ENCODE measurements at places on chromosomes 2 and 18.

- DNase-seq: no peak
Observed at GRCh38 chr2:119849838-119850565, 90.3 kb downstream of the PTPN4 start.

DNA sequence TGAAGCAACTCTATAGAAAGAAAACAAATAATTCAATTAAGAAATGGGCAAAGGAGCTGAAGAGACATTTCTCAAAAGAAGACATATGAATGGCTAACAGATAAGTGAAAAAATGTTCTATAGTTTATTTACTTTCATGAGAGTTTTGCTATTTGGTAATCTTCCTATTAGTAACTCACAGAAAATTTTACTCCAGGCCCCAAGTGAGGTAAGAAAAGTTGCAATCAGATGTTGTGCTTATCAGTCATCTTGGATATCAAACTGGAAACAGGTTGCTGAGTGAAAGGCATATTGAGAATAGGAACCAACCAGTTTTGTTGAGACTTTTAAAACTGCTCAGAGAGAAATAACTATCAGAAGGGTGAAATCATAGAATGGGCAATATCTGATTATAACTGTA, 1179.0 kb upstream of the ACVR2A start:
- DNase-seq: no peak

DNA sequence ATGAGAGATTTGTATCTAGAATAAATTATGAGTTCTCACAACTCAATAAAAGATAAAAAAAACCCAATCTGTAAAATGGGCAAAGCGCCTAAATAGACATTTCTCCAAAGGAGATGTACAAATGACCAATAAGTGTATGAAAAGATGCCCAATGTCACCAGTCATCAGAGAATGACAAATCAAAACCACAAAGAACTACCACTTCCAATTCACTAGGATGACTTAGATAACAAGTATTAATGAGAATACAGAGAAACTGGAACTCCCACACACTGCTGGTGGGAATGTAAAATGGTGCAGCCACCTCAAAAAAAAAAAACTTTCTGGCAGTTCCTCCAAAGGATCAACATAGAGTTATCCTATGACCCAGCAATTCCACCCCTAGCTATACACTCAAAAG, 17.4 kb upstream of the COL6A3 start:
- no peak for DNase-seq

DNA sequence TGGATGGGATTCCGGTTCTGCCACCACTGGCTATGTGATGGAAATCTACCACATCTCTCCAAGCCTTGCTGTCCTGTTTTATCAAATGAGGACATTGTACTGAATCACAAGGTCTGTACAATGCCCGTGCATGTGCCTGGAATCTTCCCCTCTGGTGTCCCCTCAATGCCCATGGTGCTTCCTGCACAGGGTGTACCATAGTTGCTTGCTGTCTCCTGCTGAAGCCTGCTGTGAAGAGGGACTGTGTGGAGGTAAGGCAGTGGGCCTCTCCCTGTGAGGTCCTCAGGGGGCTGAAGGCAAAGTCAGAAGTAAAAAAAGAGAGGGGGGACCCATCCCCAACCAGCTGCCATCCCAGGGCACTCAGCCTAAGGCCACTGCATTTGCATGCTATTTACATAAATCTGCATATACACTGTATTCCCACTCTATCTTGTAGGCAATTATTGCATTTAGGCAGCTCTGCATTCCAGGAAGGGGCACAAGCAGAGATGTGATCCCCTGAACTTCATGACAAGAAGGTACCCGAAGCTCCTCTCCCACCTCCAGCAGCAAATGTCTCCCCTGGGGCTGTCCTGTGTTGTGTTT, 9.1 kb upstream of the STEAP3 start:
- DNase-seq: no peak

DNA sequence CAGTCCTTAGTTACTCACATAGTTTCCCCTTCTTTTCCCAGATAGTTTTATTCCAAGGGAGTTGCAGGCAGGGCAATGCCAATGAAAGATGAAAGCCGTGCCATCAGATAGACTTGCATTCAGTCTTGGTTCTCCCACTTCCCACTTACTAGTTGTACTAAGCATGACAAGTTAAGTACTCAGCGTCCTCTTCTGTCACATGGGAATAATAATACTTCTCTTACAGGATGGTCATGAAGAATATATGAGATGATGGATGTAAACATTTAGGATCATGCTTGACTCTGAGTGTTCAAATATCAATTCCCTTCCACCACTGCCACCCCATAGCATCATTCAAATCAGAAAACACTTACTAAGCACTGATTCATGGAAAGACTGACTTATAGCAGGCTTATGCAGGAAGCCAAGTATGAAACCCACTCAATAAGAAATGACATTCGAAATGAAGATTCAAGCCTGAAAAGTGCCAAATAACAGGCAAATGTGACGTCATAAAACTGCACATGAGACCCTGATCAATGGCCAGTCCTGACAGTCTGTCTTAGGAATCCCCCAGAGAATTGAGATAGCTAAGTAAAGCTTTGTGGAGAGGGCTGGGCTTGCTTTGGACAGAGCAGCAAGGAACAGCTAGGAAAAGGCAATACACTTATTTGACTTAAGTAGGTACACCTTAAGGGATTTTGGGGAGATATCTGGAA, 11.1 kb upstream of the EVA1A start:
- DNase-seq: no peak

DNA sequence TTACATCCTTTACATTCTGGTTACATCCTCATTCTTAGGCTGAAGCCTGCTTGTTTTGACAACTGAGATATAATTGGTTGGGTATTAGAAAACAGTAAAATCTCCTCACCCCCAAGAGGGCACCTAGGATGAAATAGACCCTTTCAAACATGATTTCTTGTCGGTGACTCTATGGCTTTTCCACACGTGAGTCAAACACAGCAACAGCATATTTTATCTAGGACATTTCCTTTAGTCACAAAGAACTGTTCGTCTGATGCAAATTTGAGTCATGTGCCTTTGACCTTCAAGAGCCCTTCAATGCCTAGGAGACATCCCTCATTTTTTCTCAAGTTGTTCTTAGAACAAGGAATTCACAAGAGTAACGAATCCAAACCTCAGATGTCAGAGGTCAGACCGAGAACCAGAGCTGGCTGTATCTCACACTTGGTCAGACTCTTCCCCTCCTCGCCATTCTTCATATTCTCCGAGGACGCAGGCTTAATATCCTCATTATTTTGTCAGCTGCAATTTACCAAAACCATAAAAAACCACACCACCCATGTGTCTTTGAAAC, 60.5 kb upstream of the ALKAL2 start:
- no peak for DNase-seq

- DNase-seq: no peak
Observed at GRCh38 chr2:124025171-124025580, at the start of gene CNTNAP5. TSS of gene CNTNAP5 (plus strand) at chr2:124025287. CDS start at chr2:124025651, 364 bp downstream.

GRCh38 chr2:15788455-15788829, 151.9 kb upstream of the MYCN start:
- no peak for DNase-seq

DNA sequence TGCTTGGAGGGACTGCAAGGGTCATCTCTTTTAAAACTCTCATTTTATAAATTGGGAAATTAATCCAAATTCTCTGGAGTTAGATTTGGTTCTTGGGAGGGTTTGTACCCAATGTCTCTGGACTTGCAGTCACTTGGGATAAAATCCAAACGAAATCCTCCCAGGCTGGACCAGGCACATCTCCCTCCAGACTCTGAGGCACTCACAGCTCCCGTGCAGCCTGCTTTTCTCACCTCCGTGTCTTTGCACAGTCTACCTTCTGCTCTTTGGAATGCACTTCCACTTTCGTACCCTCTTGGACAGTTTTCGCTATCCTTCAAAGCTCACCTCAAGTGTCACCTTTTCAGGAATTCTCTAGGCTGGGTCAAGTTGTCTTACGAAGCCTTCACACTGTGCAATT, 166.3 kb downstream of the MYCN start:
- DNase-seq: no peak

- DNase-seq: no peak
Observed at GRCh38 chr18:10308154-10308553, 146.3 kb upstream of the APCDD1 start.

DNA sequence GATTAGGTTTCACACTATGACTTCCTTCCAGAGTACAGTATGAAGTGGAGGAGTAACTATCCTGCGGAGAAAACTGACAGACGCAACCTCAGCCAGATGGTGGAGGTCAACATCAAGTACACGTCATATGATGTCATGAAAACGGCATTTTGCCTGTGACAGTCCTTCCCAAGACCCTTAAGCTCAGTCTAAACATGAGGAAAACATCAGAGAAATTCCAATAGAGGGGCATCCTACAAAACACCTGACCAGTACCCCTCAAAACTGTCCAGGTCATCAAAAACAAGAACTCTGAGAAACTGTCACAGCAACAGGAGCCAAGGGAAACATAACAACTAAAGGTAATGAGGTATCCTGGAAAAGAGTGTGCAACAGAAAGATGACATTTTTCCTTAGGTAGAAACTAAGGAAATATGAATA, 1.7 kb downstream of the RNU4ATAC start:
- no peak for DNase-seq

- no peak for DNase-seq
Observed at GRCh38 chr2:41187376-41188122, 735.7 kb upstream of the SLC8A1 start.

DNA sequence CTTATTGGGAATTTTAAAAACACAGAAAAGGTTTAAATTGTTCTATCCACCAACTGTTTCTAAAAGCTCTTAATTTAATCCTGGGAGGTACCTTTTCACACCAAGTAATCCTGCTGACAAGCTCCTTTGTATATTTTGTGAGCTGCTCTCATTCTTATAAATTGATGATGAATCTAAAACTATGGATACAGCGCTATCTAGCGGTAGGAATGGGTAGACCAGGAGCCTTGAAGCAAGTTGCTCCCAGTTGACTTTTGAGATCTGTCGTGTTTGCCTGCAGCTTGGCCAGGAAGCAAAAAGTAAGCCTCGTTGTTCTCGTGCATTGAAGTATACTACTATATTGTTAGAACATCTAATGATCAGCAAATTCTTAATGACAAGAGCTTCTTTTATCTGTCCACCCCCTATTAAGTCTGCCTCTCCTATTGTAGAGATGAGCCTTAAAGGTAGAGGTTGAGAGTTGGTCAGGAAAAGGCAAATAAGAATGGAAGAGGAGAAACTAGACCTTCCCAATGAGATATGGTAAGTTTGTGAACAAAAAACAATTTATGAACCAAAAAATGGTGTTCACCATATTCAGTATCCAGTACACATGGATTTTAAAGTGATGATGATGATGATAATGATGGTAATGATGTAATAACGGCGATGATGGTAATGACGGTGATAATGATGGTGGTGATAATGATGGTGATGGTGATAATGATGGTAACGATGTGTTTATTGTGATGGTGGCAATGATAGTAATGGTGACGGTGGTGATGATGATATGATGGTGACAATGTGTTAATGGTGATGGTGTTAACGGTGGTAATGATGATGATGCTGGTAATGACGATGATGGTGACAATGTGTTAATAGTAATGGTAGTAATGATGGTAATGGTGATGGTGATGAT, 212.1 kb upstream of the NCKAP5 start:
- DNase-seq: no peak

DNA sequence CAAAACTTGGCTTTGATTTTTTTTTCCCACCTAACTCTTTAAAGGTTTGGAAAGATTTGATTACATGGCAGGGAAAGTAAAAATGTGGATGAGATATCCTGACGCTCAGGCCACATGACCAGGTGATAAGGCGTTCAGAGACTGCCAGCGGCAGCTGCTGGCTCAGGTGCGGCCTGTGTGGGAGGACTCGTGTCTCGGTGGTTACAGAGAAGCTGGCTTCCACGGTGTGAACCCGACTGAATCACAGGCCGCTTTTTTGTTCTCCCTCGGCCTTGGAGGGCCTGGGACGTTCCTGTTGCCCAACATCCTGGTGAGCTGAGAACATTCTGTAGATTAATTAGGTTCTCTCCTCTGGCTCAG, 124.2 kb upstream of the ZNF516 start:
- no peak for DNase-seq

DNA sequence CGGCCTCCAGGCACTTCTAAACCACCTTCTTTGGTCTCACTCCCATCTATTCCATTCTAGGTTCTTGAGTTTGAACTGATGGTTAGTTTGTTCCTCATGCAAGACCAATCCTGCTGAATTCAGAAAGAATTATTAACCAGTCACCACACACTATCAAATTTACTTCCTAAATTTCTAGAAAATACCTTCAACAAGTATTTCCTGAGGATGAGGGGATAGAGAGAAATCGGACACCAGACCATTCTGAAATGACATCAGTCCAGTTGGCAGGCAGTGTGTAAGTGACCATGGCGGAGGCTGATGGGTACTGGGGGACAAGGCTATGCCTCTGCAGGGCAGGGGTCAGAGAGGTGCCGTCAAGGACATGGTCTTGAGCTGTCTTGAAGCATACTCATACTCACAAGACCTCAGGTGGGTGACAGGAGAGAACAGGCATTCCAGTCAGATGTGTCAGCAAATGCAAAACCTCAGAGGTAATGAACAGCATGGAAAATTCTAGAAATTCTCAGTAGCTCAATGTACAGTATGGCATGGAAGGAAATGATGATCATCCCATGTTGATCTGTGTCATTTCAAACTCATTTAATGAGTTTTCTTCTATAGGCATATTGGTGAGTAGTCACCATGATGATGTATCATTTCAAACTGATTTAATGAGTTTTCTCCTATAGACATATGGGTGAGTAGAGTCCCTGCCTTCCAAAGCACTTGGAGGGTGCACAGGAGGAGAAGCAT, 119.6 kb downstream of the DDX1 start:
- DNase-seq: no peak

DNA sequence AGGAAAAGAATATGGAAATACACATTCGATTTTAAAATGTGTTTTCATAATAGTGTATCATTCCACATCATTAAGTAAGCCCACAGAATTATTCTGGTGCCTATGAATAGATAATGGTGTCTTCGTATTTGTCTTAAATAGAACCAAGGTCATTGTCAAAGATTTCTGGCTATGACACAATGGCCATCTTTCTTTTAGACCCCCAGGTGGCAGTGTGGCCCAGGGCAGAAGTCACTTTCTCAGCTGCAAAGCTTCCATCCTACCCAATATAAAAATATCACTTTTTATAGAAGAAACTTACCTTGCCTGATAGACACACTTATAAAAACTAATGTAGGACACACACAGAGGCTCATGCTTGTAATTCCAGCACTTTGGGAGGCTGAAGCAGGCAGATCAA, 57.5 kb downstream of the ZRANB3 start:
- no peak for DNase-seq

GRCh38 chr2:214261683-214262082, 149.2 kb upstream of the VWC2L start:
- DNase-seq: no peak

DNA sequence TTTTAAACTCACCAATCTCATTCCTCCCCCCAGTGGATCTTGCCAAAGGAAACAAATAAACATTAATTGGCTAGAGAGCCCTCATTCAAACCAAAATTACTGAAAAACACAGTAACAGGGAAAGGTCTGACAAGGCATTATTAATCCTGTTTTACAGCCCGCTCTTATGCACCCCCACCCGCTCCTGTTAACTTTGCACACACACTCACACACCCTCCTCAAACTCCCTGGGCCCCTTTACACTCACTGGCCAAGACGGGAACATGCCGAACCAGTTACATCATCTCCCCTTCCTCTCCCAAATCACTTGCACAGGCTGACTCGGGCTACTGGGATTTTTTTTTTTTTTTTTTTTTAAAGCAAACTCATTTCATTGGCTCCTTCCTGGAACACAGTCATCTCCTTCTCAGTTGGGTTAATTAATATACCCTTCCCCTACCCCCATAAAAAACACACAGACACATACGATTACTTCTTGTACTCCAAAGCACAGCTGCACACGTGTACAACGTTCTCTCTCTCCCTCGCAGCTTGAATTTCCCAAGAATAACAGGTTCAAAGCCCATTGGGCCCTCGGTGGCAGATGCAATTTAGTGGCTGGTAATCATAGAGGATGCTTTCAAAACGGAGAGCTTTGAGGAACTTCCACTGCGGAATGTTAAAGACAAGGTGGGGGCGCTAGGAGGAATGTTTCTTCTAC, 31.8 kb downstream of the KLF7 start:
- DNase-seq: no peak

Data from stimulated activated CD8-positive, alpha-beta memory T cell treated with anti-CD3 and anti-CD28 coated beads, Interleukin-12 subunit alpha, Interleukin-12 subunit beta, amount 100 ng/mL, for 4 hours (primary cell).